Posterior vena cava (tissue), 2 donors: ENCODE measurements at places on chromosomes 7 and 10. TPM values are rescaled to one million over a fixed set of nuclear protein-coding genes. Genes with fewer than 3 reads are reported as not detected.
A peak's percentile ranks its signal among the peaks of the same experiment; 100 is the strongest.

The SVOPL gene
- total RNA-seq = not detected

The CALCR gene
- not detected for total RNA-seq

- peak; percentile 64 for DNase-seq
Measured at GRCh38 chr10:44990302-44990655, 10.4 kb upstream of the ZNF22 start.

GRCh38 chr7:44278451-44279161 lies 46.8 kb downstream of the CAMK2B start:
- peak; percentile 44 for DNase-seq
